ENCODE measurements at places on chromosomes 5 and 9.

- DNase-seq, result no peak
Observed at GRCh38 chr9:73549991-73550390, 398.3 kb downstream of the ANXA1 start.

DNA sequence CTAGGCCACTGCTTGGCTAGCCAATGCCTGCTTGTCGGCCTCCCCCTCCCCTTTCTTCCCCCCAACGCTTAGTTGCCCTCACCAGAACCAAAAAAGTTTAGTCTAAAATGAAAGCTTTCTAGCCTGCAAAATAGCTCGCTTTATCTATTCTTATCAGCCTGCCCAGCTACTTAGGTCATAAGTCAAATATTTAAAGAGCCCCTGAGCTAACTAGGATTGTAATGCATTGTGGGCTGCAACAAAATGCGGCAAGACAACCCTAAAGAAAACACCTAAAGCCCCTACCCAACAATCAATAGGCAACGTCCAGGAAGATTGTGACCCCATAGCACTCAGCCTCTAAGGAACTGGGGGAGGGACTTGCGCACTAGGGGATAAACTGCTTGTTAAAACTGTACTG lies 38.6 kb upstream of the PCSK5 start:
- DNase-seq, result no peak

DNA sequence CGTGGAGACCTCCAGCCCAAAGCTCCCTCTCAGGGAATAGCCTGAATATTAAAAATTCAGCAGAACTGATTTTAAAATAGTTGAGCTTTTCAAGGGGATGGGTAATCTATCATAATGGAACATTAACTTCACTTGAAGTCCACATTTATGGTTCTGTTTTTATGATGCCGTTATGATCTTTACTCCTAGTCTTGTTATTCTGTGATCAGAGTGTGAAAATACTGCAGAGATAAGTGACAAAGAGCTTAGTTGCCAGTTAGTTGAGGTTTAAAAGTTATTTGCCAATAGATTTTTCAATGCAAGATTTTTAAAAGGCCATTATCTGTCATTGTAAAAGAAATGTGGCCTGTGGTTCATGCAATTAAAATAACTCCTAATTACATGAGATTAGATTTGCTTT lies 189.9 kb upstream of the RGMB start:
- no peak for DNase-seq

- no peak for DNase-seq
Observed at GRCh38 chr5:168008555-168008954, 282.9 kb upstream of the WWC1 start.

GRCh38 chr9:91693226-91693625 lies 256.8 kb downstream of the ROR2 start:
- DNase-seq, result no peak

DNA sequence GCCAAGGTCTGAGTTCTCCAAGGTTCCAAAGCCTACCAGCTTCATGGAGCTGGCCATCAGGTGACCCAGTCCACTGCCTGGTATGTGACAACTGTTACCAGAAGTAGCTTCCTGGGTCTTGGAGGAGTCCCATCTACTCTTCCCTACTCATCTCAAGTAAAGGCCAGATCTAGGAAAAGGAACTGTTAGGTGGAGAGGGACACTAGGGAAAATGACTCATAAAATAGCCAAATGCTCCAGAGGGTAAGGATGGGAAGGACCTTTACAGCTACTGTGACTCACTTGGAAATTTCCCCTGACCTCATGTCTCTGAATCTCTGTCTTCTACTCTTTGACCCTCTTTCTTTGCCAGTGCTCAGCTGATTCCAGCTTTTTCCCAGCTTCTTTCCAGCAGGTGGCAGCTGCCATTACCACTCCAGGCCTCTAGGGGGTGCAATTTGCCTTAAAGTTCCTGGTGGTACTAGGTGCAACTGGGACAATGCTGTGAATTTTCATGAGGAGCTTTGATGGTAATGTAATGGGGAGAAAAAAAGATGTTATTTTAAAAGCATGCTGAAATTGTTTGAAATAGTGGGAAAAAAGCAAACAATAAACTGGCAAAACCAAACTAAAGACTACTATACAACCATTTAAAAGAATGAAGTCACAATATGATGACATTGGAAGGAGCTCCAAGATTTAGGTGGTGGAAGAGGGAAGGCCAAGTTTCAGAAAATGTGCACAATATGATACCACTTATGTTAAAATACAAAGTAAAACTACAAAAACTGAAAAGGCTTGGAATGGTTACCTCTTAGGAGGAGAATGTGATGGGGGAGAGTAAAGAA lies 27.1 kb upstream of the MYORG start:
- DNase-seq, result peak; percentile 71
